Hematopoietic multipotent progenitor cell treated with erythropoietin and hydrocortisone succinate and interleukin-3 and kit ligand, for 8 days (in vitro differentiated cells): ENCODE measurements at places on chromosomes 11 and 22.

- no peak for DNase-seq
These were observed 44.3 kb downstream of the EIF3F start for GRCh38 chr11:8031248-8032115.

DNA sequence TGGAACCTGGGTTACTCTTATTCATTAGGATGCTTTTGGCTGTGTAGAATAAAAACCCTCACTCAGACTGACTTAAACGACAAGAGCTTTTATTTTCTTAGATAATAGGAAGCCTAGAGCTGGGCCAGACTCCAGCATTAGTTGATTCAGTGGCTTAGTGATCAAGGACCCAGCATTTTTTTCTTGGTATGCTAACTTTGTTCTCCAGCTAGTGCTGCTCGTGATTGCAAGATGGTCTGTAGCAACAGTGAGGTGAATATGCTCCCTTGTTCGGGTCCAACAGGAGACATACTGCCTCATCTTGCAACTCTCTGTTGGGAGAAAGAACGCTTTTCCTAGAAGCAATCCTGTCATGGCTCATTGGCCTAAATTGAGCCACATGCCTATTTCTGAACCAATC, 33.4 kb downstream of the INSC start:
- no peak for DNase-seq

DNA sequence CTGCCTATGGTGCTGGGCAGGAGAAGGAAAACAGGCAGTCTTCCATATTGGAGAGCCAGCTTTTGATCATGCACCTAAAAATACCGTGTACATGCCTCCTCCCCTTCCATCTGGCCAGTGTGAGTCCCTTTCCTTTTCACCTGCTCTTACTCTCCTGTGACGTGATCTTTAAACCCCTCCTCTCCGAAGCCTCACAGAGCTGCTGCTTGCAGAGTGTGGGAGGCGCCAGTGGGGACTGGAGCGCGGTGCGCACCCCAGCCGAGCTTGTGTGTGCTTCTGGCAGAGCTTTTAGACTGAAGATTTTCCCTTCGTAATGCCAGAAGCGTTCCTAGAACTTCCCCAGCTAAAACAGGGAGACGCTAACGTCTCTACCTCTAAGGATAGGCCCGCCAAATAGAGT, 29.8 kb downstream of the MUC6 start:
- DNase-seq: no peak

- DNase-seq: no peak
These were observed 62.0 kb downstream of the FDX1 start for GRCh38 chr11:110491577-110492320.

GRCh38 chr11:103085758-103086365, 6.1 kb downstream of the DCUN1D5 start:
- DNase-seq: no peak

DNA sequence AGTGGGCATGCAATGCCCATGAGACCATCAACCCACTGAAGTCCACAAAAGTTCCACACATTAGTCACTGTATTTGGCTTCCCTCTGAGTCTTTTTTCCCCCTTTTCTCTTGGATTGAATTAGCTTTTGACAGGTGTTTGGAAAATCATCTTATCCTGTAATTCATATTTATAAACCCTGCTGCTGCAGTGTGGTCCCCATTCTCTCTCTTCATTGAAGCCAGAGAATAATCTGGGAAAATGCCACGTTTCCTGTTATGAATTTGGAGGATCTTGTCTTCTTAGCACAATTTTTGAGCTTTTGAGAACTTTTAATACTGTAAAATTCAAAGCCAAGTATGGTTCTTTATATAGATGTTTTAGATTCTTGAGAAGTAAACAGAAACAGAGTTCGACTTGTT, 84.8 kb downstream of the UVRAG start:
- DNase-seq: no peak

DNA sequence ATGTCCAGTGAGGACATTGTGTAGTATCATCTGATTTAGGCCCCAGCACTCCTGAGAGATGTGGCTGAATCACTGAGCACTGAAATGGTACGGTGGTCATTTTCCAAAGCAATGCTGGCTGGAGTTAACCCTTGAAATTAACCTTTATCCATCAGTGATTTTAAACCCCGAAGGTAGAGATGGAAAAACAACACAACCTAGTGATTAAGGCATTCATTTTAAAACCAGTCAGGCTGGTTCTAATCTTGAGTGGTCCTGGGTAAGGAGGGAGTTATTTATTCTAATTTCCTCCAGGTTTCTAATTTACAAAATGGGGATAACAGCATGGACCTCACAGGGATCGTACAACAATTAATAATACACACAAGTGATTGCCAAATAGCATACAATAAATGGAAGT, 6.6 kb upstream of the CSNK2A3 start:
- no peak for DNase-seq

GRCh38 chr11:11909727-11910126, 68.0 kb downstream of the USP47 start:
- no peak for DNase-seq

GRCh38 chr11:28476864-28477263, 368.7 kb downstream of the METTL15 start:
- DNase-seq: no peak

DNA sequence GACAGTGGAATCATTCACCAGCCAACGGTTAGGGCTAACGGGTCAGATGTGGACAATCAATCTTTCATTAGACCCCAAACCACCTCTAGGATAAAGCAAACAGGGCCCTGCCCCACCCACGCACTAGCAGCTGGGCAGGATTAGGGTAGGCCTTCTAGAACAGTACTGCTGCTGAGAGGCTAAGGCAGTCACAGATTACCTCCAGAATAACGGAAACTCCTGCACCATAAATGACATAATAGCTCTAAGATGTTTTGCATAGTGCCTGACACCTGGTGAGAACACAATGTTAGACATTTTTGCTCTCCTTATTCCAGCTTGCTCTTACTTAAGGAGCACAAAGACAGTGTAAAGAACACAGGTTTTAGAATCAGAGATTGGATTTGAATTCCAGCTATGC, 1.8 kb downstream of the SYTL2 start:
- DNase-seq: no peak

DNA sequence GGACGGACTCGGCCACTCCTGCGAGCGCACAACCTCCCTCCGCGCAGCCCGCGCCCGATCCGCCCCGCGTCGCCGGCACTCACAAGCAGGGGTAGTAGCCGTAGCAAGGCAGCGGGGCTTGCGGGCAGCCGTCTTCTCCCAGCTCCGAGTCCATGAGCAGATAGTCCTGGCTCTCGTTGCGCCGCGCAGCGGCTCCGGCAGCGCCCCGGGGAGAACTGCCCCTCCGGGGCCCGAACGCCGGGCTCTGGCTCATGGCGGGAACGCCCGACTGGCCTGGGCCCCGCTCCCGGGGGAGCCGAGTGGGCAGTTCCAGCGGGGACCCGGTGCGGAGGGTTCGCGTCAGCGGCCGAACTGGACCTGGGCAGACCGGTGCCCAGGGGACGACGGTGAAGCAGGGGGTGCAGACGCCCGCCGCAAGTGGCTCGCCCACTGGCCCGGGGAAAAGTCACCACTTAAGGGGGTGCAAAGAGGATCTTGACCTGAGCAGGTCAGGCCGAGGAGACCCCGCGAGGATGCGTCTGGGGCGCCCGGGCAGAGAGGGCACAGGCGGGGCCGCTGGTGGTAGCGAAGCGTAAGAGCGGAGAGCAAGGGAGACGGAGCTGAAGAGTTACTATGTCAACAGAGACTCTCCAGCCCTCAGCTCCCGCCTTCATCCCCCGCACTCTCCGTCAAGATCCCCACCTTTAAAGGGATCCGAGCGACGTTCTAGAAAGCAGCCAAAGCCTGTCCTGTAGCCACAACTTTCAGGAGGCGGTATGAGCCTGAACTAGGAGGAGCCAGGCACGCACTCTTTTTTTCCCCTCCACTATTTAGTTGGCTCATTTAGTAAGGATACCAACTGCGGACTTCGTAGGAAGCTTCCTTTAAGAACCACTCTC, at the start of gene TRPC6:
TRPC6 (minus strand) TSS at position 757 of the 878 bp plus-strand sequence; CDS start at position 253, 504 bp downstream.
- no peak for DNase-seq

DNA sequence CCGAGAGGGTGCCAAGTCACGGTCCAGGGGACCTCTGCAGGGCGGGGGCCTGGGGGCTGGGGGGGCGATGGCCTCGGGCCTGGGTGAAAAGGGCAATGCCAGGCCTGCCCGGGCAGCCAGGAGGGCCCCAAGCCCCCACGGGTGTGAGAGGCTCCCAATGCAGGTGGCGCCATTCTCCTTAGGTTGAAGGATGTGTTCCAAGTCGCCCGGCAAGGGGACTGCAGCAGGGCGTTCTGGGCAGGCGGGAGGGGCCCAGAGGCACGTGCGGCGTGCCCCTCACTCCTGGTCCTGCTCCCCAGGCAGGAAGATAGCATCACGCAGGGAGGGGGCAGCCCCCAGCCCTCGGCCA, 730 bp upstream of the TNNI2 start:
- DNase-seq: no peak
